OCI-LY7 (cell line): ENCODE measurements at places on chromosomes 3 and 15. TPM values are rescaled to one million over a fixed set of nuclear protein-coding genes. Genes with fewer than 3 reads are reported as not detected.

The HOMER2 gene
- 5.6 and 6.3 TPM in 2 replicates for total RNA-seq

The GOLGA6L10 gene
- total RNA-seq: 0.39 and 0.49 TPM in 2 replicates

The CPN2 gene
- total RNA-seq: not detected in 2 replicates

The PIERCE2 gene
- total RNA-seq: 2.1 and 3.1 TPM in 2 replicates

The NXPE3 gene
- total RNA-seq: 59.2 and 64.3 TPM in 2 replicates

- DNase-seq: no peak
Measured at GRCh38 chr3:39962581-39962980, 153.2 kb downstream of the MYRIP start.

DNA sequence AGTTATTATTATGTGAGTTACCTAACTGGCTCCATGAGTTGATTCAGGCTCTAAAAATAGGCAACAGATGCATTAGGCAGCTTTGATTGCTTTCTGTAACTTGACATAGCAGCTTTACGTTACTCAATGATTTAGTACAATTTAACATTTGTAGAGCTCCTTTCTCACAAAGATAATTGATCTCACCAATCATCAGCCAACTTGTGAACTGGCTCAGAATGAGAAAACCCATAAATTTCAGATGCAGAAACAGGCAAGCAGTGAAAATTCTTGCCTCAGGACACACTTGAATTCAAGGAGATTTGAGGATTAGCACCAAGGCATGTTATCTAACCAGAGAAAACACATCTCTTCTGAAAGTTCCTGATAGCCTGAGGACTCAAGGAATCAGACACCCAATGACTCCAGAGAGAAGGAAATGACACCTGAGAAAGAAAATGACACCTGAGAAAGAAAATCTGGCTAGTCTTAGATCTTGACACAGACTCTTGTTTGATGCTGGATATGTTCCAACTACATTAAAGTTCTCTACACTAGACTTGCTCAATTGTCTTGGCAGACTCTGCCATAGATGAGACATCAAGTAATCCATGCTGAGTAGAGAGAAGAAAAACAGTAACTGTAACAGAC, 315.1 kb upstream of the CBLB start:
- no peak for DNase-seq

DNA sequence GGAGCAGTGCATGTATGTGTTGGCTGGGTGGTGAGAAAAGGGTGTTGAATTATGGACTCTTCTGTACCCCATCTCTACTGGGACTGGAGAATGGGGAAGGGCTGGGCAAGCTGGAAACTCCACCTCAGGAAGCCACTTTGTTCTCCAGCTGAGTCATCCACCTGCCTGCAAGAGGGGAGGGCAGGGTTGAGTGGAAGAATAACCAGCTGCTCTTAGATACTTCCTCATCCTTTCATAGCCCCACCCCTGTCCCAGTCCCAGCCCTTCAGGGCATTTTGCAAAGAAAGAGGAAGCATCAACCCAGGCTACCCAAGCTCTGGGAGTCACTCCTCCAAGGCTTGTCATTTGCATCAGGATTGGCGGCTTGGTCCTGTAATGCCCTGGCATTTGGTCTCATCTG, 33.1 kb downstream of the RAB11A start:
- DNase-seq: peak; percentile 78

- no peak for DNase-seq
Measured at GRCh38 chr15:40456299-40456712, 14.5 kb upstream of the CHST14 start.

GRCh38 chr3:175989161-175989560, 1130.0 kb downstream of the NAALADL2 start:
- no peak for DNase-seq

GRCh38 chr3:132781922-132782321, 59.7 kb upstream of the NPHP3 start:
- DNase-seq: no peak

DNA sequence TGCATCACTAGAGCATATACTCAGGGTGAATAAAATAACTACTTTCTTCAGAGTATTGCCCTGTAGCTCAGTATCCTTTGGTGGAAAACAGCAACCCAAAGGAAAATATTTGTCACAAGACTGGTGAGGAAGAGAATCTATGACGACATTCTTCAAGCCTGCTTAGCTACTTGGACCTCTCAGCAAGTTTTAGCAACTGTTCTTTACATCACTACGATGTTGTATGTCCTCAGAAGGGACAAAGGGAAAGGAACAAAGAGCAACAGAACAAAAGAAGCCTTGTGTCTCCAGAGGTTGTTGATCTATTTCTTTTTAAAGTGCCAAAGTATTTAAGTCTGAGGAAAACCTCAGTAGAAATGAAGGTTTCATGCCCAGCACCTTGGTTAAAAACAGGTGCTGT, 746.7 kb downstream of the NAALADL2 start:
- DNase-seq: no peak

DNA sequence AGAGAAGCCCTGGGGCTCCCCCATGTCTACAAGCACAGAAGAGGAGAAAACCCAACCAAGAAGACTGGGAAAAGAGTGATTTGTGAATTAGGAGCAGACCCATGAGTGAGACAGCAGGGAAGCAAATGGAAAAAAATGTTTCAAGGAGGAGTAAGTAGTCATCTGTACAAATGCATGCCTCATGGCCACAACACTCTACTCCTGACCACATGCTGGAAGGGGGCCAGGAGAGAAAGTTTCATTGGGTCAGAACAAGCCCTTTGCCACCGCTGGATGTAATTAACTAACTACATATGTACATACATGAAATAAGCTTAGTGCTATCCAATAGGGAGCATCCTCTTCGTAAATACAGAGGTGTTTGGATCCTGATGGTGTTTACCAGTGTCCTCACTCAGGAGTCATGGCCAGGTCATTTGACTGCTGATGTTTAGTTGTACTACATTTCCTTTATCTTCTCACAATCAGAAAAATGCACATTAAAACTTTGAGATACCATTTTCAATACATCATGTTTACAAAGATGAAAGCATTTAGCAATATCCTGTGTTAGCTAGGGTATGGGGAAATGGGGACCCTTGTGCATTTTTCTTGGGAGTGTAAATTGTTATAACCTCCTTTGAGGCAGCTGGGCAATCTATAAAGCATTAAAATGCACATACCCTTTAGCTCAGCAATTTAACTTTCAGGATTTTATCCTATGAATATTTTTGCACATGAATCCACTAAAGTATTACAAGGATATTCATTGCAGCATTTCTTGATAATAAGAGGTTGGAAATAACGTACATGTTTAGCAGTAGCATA, 27.1 kb downstream of the CLRN1 start:
- no peak for DNase-seq

DNA sequence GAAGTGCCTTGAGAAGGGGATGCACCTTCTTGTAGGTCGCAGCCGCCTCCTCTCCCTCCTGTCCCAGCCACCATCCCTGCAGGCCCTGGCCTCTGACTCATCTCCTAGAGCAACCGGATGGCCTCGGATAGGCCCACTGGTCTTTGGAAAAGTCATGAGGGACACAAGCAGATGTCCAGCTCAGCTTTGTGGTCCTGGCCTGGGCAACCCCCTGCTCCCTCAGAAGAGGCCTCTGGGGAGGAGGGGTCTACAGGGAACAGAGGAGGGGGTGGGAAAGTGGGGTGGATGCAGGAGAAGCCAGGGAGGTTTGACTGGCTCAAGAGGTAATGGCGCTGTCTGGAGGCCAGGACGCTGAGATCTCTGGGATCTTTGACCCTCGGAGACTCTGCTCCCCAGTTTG, 259.2 kb upstream of the TLE3 start:
- DNase-seq: no peak

GRCh38 chr15:59993041-59993750, 10.9 kb upstream of the FOXB1 start:
- no peak for DNase-seq

- no peak for DNase-seq
Measured at GRCh38 chr3:186679151-186679550, 13.3 kb downstream of the HRG start.

- peak; percentile 16 for DNase-seq
Measured at GRCh38 chr15:85554852-85555521, 174.6 kb downstream of the AKAP13 start.

DNA sequence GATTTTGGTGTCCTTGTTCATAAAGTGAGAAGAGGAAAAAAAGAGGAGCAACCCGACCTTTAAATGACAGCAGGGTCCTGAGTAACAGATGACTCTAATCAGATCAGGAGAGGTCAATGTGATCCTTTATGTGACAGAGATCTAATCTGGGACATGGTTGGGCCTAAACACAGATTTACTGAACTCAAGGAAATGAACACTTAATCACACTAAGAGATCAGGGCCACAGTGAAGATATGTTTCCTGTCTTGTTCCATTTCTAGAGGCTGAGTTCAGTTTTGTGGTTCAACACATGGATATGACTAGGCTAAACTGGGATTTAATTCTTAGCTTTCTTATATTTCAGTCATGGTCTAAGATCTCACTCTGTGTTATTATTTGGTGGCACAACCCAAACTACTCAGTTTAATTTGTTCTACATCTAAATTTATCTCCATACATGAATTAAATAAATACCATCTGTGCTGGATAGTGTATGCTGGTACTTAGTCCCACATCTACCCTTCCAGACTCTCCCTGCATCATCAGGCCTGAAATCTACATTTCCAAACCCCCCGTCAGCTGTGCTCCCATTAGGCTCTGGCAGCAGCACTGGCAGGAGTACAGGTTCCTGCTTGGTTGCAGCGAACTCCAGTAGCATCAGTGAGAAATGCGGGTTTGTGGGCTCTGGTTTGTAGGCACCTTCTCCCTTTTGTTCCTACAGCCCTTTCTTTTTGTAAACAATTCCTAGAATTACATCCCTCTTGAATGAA, 22.6 kb downstream of the SFMBT1 start:
- no peak for DNase-seq

DNA sequence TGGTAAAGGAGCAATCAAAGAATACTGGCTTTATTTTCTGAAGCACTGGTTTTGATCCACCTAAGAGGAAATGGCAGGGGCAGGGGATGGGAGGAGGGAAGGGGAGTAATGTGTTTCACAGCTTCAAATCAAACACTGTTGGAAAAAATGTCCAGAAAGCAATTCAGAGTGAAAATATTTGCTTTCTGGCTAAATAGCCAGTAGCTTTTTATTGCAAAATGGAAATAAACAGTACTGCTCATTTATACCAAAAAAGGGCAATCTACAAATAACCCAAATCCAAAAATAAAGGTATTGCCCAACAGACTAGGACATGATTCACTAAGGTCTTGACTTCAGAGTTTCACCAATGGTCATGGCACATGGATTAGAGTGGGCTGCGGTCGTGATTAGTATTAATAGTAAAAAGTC, 279.3 kb upstream of the THBS1 start:
- no peak for DNase-seq

- DNase-seq: no peak
Measured at GRCh38 chr3:71893702-71894479, 108.9 kb upstream of the PROK2 start.

DNA sequence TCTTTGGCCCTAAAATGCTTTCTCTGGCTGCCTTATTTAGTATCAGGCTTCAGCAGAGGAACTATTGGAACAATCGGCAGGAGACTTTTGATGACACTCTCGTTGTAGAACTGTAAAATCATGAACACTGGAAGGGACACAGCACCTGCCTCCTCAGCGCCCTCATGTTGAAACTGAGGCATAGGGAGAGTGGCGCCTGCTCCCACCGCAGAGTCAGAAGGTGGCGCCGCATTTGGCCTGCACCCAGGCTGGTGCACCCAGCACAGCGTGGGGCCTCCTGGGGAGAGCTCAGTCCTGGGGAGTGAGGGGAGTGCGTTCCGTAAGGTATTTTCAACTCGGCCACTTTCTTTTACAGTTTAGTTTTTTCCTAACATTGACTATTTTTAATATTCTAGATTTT, 78.2 kb upstream of the BLM start:
- no peak for DNase-seq

DNA sequence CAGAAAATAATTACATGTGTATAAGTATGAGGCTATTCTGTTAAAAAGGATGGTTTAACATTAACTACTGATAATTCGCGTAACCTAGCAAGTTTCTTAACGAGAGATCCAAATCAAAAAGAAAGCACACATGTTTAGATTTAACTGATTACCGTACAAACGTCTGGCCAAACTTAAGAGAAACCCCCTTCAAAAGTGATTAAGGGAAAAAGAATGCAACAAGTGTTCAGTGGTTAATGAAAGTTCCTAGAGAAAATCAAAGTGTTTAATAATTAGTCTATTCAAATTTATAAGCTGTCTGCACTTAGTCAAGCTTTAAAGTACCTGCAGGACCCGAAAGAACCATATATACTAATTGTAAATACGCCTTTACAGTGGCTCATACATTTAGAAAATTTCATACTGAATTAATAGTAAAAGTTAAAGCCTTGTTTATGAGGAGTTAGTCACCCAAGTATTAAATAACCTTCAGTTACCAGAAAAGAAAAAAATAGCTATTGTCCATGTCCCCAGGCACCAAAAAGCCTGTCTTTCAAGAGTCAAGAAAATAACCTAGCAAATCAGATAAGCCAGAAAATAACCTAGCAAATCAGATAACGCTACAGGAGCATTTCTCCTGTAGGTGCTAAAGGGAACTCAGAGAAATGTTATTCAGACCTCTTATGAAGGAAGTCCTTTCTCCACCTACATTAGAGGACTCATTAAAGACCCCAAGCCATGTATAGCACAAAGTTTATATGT, 34.6 kb downstream of the ZNF589 start:
- DNase-seq: no peak

GRCh38 chr15:36152936-36153335, 426.5 kb upstream of the CDIN1 start:
- no peak for DNase-seq

DNA sequence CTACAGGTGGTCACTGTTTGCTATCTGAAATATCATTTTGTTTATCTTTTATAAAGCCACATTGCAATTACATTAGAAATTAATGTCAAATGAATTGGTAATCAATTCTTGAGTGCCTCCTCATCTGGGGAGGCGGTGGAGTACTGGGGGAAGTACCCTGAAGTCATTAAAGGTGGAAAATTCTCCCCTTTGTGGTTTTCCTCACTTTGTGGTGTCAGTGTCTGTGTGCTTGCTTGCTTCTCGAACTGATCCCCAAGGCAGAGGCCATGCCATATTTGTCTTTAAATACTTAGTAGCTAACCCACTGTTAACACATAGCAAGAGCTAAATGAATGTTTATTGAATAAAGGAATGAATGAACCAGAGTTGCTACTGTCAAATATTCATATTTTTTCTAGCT, 40.5 kb upstream of the CCK start:
- no peak for DNase-seq

- DNase-seq: peak; percentile 1
Measured at GRCh38 chr3:157447026-157447694, 10.5 kb downstream of the PTX3 start.

DNA sequence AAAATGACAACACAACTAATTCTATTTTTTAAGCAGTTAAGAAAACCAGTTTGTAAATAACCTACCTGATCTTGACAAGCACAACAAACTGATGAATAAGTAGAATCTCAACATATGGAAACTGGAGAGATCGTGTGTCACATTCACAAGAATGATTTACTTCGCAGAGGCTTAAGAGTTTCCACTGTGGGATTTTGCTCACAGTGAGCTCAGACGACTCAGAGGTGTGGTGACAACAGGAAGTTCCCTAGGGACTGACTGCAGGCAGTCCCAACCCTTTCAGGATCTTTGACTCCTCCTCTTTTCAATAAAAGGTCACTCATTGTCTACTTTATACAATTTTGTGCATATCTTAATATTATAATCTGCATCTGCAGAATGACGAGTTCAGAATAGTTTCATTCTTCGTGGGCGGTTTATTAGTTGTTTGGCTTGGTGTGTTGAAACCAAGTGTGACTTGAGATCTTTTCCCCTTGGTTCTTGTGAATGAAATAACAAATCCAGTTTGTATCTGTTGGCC, at the start of gene LIPH:
Gene LIPH (minus strand): TSS at position 231 of the 520 bp plus-strand sequence. CDS start 117 bp downstream, at position 114.
- DNase-seq: no peak
